COLO829 (cell line): ENCODE measurements at places on chromosomes 13 and 19.

DNA sequence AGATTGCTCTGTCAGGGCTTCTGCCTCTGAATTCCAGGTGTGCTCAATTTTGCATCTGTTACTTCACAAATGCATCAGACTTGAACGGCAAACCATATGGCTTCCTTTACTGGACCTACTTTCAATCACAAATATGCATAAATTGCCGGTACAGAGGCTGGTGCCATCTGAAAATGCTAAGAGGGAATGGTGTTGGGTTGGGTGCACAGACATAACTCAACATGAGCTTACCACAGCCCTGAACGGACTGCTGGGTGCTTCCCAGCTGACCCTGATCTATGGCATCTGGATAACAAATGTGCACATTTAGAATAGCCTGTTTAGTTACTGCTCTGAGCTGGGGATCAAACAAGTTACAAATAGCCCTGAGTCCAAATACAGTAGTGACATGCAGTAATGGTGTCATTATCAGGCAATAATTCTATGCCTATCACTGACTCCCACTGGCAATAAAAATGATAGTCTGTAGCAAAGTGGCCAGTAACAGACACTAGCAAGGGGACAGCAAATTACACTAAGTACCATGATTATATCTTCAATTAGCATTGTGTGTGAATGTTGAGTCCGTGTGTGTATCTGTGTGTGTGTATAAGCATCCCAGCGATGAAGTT, 927.3 kb downstream of the DIAPH3 start:
- DNase-seq, result no peak

DNA sequence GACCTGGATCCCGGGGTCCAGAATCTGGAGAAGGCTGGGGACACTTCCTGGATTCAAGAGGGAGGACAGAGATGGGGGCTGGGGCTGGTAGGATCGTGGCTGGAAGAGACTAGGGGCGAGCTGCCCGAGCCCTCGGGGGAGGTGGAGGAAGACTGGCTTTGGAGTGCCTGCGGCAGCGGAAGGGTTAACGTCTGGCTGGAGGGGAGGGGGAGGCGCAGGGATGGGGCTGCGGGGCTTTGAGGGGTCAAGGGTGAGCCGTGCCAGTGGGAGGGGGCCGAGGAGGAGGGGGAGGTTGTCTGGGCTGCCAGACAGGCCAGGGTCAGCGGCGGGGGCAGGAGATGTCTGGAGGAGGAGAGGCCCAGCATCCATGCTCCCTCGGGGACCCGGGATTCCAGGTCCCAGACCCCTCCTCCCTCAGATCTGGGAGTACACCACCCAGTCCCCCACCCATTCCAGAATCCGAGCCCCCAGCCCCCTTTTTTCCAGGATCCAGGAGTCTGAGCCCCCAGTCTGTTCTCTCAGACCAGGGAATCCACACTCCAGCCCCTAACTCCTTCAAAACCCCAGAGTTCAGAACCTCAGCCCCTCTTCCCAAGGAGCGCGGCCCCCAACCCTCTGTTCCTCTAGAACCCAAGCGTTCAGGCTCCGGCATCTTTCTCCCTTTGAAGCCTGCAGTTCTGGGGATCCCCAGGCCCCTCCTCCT, 3.2 kb upstream of the SPACA6 start:
- DNase-seq, result no peak

DNA sequence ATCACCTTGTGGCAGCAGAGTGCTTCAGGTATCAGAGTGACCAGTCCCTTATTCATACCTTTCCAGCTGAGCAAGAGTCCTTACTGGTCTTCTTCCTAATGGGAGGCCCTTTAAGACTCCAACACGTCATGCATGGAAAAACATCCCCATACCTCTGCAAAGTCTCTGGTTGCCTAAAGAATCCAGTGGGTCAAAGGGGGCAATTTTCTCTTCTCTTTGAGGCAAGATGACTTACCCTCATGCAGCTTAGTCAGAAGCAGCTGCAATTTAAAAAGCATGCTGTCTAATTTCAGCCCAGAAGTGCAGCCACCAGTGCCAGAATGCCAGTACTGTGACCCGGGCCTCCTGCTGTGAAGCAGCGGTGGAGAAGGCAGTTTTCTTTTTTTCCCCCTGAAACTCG, 18.7 kb downstream of the PPP5C start:
- no peak for DNase-seq

- no peak for DNase-seq
Measured at GRCh38 chr13:37686501-37686900, 87.9 kb upstream of the POSTN start.

GRCh38 chr13:71787414-71787813, 79.6 kb downstream of the DACH1 start:
- DNase-seq, result no peak

DNA sequence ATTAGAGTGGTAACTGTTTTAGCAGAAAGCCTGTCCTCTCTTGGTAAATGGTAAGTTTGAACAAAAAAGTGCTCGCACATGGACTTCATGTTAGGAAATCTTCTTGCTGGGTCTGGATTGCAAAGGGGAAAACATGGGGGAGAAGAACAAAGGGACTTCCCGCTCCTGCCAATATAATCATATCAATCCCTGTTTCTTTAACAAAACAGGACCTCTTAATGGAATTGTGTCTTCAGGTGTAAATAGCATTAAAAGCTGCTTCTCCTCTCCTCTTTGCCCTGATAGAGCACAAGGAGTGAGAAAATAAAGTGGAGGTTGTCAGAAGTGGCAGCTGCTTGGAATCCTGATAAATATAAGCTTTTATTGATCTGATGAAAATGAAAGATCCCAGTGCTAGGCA, 20.4 kb upstream of the ZNF536 start:
- no peak for DNase-seq

DNA sequence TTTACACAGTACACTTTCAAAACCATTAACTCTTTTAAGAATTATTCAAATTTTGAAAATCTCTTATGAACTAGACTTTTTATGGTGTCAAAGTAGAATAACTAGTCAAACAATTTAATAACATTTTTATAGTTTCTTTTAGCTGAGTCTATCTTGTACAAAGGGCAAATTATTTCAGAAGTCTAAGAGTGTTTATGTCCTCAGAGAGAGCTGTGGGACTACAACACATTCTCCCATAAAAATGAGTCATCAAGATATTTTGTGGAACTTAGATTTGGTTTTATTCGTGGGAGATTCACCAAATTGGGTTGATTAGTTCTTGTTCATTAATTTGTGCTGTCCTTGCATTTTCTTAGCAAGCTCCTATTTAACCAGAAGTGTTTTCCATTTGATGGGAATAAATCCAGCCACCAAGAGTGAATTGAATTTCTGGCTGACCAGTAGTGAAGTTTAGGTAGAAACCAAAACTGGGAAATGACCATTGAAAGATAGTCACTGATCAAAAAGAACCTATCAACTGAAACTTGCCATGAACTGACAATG, 291.0 kb downstream of the DLEU7 start:
- no peak for DNase-seq
